ENCODE measurements at places on chromosomes 4 and X.

- no peak for DNase-seq
These were observed 53.2 kb upstream of the ABCG2 start for GRCh38 chr4:88211473-88212252.

DNA sequence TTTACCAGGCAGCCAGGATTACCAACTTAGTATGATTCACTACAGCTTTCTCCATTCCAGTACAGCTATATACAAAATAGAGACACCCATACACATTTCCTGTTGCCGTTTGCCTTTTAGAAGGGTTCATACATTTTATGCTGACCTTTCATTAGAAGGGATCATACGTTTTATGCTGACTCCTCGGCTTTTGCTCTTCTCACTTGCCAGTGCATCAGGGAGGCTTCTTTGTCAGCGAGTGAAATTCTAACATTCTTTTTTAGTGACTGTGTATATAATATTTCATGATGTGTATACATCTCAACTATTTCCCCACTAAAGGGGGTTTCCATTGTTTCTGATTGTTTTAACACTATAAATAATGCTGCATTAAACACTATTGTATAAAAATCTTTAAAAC, 552.6 kb downstream of the TRIML1 start:
- no peak for DNase-seq

DNA sequence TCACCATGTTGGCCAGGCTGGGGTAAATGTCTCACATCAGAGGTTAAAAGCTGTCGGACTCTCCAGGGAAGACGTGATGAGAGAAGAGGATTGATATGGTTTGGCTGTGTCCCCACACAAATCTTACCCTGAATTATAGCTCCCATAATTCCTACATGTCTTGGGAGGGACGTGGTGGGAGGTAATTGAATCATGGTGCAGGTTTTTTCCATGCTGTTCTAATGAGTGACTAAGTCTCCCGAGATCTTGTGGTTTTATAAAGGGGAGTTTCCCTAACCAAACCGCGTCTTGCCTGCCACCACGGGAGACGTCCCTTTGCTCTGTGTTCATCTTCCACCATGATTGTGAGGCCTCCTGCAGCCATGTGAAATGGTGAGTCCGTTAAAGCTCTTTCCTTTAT, 64.4 kb downstream of the ASMT start:
- no peak for DNase-seq

GRCh38 chrX:21725916-21726315, 32.0 kb downstream of the SMPX start:
- DNase-seq: no peak

DNA sequence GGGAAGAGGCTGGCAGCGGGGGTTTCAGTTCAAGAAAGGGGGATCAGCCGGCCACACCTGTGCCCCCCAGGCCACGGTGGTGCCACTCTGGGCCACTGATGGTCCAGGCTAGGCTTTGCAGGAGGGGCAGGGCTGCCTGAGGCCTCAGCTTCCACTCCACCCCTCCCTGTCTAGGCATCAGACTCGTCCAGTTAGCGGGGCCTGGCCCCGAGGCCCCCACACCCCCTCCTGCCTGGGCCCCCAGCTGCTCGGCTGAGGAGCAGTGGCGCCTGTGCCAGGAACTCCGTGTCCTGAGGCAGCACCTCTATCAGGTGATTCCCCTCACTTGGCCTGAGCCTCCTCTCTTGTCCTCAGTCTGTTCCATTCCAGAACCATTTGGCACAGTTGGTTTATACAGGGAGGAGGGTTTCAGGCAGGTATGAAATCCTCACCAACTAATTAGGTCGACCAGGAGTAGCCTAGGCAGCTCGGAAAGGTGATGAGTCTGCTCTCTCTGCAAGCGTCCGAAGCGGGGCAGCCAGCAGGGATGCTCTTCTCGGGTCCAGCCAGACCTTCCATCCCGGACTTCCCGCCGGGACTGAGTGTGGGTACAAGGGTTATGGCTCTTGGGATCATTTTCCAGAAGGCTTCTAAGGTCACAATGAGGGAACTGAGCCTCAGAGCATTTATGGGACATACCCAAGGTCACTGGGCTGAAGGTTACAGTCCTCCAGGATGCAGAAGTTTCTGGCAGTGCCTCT, 2.1 kb downstream of the NSG1 start:
- no peak for DNase-seq

DNA sequence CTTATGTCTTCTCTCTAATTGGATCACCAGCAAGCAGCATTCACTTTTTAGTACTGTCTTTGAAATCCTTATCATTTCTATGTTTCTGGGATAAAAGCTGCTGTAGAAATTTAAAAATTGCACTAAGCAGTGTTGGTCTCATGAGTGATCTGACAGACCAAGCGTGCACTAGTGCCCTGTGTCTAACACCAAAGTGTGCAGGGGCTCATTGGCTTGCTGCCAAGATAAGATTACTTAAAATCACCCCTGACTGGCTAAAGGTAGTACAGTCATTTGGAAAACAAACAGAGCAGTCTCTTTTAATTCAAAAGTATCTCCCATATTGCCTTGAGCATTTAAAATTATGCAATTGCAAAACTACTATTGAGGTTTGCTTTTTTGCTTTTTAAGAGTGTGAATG, 304.6 kb downstream of the ARAP2 start:
- DNase-seq: no peak

GRCh38 chr4:82528868-82529267, 32.9 kb downstream of the TMEM150C start:
- no peak for DNase-seq

GRCh38 chrX:12978205-12979025, 3.5 kb downstream of the TMSB4X start:
- DNase-seq: no peak

DNA sequence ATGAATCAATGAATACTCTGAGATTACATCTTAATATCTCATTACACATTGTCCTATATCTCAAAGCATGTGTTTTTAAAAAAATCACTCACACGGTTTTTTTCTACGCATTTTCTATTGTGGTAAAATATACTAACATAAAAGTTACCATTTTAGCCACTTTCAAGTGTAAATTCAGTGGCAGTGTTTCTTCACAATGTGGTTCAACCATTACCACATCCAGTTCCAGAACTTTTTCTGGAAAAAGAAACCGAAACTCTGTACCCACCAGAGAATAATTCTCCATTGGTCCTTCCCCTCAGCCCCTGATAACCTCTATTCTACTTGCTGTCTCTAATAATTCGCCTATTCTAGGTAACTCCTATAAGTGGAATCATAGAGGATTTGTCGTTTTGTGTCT, 35.3 kb upstream of the ACSL1 start:
- DNase-seq: no peak
